Esophagus muscularis mucosa (tissue), 4 donors: ENCODE measurements at places on chromosomes 1 and 21. TPM values are rescaled to one million over a fixed set of nuclear protein-coding genes. Genes with fewer than 3 reads are reported as not detected.
A peak's percentile ranks its signal among the peaks of the same experiment; 100 is the strongest.

Gene TSNAX
- 21.2 TPM for total RNA-seq

GRCh38 chr1:119815361-119815760, 4.1 kb upstream of the REG4 start:
- H3K27ac ChIP-seq = no peak overlapping the region
- no peaks in the 10 kb centered on the region for H3K36me3 ChIP-seq
- H3K4me3 ChIP-seq = no peak overlapping the region
- no peaks in the 10 kb centered on the region for H3K27me3 ChIP-seq
- DNase-seq = no peak

DNA sequence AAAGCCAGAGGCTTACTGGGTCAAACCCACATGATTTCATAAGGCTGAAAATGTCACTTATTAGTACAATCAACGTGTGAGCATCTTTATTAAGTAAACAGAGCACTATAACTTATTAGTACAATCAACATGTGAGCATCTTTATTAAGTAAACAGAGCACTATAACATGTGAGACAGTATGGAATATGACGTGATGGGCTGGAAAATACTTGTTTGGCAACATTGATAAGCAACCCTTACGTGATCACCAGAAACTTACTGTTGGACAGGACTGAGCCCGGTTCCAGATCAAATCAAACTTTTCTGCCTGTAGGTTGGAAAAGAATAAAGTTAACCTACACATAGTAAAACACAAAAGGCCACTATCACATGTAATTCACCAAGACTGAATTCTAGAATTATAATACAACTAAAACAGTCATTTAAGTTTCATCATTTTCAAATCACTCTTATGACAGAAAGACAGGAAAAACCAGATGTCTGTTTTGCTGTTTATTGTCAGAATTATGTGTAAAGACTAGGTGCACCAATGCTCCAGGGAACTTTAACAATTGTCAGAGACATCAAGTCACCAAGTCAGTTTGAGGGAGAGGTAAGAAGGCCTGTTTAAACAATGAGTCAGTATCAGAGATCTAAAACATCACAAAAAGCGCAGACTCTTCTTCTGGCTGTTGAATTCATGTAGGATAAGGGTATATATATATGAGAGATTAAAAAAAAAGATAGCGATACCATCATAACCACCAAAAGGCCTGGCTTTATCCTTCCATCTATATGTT, 15.7 kb downstream of the ATPAF1 start:
- H3K4me1 ChIP-seq = peaks cover 28% of the 10 kb centered on the region
- no peaks in the 10 kb centered on the region for H3K27me3 ChIP-seq
- peaks cover 78% of the 10 kb centered on the region for H3K36me3 ChIP-seq
- H3K27ac ChIP-seq = peak overlapping the region; percentile 63
- no peak overlapping the region for H3K4me3 ChIP-seq
- DNase-seq = no peak

- H3K4me3 ChIP-seq = no peak overlapping the region
- no peak overlapping the region for H3K27ac ChIP-seq
- H3K27me3 ChIP-seq = no peaks in the 10 kb centered on the region
- DNase-seq = peak; percentile 74
Observed at GRCh38 chr1:56291374-56291919, 287.9 kb downstream of the PLPP3 start.

DNA sequence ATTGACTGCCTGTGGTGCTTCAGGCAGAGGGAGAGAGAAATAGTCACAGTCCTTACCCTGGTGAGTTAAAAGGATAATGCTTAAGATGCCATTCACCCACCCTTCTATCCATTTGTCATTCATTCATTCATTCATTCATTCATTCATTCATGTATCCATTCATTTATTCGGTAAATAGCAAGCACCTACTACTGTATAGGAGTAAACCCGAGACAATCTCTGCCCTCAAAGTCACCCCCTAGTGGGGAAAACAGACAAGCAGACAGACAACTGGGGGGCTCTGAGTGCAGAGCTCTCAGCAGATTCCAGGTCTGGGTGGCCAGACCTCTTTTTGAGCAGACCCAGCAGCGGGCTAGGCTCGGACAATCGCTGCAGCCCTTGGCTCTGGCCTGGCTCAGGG, 14.1 kb upstream of the ACTL8 start:
- peaks cover 8% of the 10 kb centered on the region for H3K27me3 ChIP-seq
- DNase-seq = no peak
- H3K4me3 ChIP-seq = no peak overlapping the region
- H3K36me3 ChIP-seq = no peaks in the 10 kb centered on the region
- H3K4me1 ChIP-seq = peaks cover 8% of the 10 kb centered on the region

Gene KRTAP12-2
- total RNA-seq = not detected
